CD8-positive, alpha-beta memory T cell (primary cell): ENCODE measurements at places on chromosomes 3 and 15.

- DNase-seq = no peak
Observed at GRCh38 chr3:189353988-189354889, 182.5 kb downstream of the TPRG1 start.

GRCh38 chr3:37171144-37171543, 3.2 kb downstream of the LRRFIP2 start:
- no peak for DNase-seq

DNA sequence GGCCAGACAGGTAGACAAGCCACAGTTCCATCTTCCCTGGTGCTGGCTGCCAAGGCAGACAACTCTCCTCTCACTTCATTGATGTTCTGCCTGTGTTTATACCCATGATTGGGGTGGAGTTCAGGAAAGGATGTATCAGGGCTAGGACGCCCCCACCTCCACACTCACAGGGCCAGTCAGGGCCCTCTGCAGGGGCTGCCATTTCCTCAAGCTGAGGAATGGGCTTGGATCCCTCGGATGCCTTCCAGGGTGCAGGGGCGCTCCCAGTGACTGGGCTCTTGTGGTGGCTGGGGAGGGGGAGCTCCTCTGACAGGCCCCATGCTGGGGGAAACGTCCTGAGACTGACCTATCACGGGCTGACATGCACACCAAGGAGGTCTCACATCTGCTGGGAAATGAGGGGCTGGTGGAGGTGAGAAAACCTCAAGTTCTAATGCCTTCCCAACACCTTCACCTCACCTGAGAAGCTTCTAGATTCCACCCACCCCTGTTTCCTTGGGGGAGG, 31.4 kb downstream of the SEMA7A start:
- DNase-seq = no peak

GRCh38 chr3:113111011-113111707, 100.2 kb upstream of the BOC start:
- DNase-seq = peak; percentile 7

DNA sequence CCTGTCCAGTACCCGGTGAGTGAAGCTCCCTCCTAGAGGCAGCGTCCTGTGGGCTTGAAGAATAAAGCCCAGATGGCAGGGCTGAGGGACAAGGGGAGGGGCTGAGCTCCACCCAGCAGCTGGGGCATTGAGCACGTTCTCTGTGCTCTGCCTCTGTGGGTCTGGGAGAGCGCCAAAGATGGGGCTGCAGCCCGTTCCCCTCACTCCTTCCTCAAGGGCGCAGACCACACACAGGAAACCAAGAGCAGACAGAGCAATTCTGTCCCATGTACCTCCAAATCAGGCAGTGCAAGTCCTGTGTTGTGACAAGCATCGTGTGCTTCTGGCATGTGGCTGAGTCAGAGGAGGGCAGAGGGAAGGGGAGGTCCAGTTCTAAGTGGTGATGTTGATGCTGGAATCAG, 15.7 kb upstream of the KIF23 start:
- no peak for DNase-seq

GRCh38 chr15:67134067-67134838, 68.9 kb downstream of the SMAD3 start:
- DNase-seq = peak; percentile 80

DNA sequence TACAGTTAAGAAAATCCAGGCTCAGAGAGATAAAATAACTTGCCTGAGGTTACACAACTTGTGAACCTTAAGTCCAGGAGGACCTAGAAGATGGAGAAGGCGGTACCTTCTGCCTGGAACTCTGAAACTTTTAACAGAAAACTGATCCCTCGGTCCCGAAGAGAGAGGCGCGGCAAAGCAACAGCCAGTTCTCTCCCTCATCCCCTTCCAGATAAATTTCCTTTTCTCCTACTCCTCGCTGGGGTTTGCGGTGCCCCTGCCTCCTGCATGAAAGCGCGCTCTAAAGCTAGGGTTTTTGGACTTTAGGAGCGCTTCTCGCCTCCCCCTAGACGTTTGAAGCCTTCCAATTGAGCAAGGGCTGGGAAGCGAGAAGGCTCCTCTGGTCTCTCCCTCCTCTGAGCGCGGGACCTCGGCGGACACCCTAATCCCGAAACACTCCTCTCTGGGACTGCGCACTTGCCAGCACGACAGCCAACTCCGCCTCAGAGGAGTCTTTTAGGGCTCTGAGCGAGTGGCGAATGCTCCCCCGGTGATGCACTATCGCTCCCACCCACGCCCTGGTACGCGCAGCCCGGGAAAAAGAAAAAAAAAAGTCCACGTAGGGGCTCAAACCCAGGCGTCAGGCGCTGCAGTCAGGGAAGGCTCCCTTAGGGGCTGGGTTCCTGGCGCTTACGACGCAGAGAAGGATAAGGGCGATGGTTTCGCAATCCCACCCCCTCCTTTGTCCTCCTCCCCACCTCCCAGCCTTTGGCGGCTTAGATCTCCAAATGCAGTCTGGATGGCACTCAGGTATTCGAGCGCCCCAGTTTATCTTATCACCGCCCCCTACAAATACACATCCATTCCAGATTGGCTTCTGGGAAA, 7.9 kb upstream of the EOMES start:
- no peak for DNase-seq

DNA sequence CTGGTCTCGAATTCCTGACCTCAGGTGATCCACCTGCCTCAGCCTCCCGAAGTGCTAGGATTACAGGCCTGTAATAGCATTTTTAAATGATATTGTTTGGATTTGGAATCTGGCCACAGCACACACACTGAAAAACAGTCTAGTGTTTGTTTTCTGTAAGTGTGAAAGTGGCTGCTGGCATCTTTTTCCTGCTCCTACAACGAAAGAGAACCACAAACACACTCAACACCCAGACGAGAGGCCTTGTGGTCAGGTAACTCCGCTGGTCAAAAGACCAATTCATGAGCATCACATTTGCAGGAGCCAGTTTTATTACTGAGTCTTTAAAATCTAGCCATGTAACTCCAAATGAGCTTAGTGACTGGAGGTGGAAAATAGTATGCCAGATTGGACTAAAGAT, 50.2 kb downstream of the IMPG2 start:
- DNase-seq = no peak

- DNase-seq = no peak
Observed at GRCh38 chr15:76006136-76006778, 6.0 kb downstream of the NRG4 start.

- DNase-seq = no peak
Observed at GRCh38 chr3:72421126-72421525, 427.1 kb downstream of the SHQ1 start.

DNA sequence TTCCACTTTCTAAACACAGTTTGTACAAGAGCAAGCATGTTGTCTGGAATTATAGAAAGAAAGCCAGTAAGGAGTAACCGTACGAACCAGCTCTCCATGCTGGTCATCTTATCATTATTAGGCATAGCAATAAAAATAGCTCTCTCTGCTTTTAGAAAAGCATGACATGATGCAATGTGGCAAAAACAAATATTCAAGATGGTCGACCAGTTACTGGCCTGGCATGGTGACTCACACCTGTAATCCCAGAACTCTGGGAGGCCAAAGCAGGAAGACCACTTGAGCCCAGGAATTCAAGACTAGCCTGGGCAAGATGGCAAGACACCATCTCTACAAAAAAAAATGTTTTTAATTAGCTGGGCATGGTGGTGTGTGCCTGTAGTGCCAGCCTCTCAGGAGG, 2.6 kb upstream of the MAP4 start:
- no peak for DNase-seq

DNA sequence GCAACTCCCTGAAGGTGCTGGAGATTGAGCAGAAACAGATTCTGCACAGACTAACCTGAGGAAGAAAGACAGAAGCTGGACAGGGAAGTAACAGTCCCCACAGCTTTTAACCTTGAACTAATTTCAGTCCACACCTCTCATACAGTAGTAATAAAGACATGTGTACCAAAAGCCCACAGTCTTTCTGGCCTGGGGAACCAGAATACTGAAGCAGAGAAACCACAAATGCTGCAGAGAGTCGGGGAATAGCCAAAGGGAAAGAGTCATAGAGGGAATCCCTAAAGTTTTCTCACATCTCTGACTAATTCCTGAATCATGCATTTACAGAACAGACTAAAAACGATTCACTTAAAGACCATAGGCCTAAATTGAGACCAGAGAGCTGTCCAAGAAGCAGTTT, 503.4 kb upstream of the NECTIN3 start:
- DNase-seq = no peak

DNA sequence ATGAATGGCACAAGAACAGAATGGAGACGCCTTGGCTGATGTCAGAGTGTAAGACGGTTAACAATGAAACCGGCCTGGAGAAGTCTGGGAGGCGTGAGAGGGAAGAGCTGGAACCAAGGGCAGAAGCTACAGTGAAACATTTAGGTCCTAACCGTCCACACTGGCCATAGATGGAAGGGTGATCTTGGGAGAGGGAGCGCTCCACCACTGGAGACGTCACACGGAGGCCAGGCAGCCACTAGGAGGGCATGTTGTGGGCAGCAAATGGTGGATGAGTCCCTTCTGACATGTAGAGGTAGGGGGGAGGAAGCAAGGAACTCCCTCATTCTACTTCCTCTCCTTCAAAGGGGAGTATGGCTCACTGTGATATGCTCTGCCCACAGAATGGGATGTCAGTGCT, 23.8 kb downstream of the FEM1B start:
- DNase-seq = no peak

- DNase-seq = no peak
Observed at GRCh38 chr15:31268911-31269784, 57.5 kb upstream of the KLF13 start.

GRCh38 chr3:50133283-50133615, 21.9 kb upstream of the SEMA3F start:
- no peak for DNase-seq

GRCh38 chr15:51757450-51757849, 6.1 kb downstream of the TMOD2 start:
- no peak for DNase-seq

- peak; percentile 52 for DNase-seq
Observed at GRCh38 chr3:160941885-160942494, 163.2 kb downstream of the B3GALNT1 start.

- no peak for DNase-seq
Observed at GRCh38 chr15:85821545-85821944, 26.8 kb upstream of the KLHL25 start.

DNA sequence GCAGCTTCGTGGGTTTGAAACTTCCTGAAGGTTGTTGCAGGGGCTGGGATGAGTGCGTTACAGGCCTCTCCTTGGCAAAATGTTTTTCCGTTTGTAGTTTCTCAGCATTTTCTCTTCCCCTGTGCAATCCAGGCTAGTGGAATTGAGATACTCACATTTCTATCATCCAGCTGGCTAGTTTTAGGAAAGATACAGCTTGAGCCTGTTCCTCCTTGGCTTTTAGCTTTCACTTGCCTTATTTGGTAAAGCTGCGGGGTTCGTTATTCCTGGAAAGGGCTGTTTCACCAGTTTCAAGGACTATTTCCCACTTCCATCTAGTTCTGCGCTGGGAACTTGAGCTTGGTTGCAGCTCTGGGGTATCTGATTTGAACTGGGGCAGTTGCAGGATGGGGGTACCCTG, 90.3 kb downstream of the ITPR1 start:
- DNase-seq = no peak

- no peak for DNase-seq
Observed at GRCh38 chr15:90174140-90174875, 26.8 kb upstream of the SEMA4B start.

- DNase-seq = no peak
Observed at GRCh38 chr3:172696357-172696756, 14.5 kb downstream of the NCEH1 start.

DNA sequence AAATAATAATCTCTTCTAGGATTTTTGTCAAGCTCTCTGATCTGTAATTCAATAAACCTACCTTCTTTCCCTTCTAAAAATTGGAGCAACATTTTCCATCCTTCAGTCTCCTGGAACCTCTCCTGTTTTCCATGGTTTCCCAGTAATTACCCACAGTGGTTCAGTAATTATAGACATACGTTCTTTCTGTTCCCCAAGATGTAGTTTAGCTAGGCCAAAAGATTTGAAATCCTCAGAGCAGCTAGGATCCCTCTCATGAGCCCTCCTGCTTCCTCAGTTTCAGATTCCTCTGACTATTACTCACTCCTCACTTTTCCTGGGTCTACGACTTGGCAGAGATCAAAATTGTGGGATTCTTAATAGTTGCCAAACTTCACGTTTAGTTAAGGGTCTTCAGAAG, 76.9 kb upstream of the IGSF10 start:
- no peak for DNase-seq
